Posterior vena cava (tissue), 2 donors: ENCODE measurements at places on chromosomes 16 and 17.

DNA sequence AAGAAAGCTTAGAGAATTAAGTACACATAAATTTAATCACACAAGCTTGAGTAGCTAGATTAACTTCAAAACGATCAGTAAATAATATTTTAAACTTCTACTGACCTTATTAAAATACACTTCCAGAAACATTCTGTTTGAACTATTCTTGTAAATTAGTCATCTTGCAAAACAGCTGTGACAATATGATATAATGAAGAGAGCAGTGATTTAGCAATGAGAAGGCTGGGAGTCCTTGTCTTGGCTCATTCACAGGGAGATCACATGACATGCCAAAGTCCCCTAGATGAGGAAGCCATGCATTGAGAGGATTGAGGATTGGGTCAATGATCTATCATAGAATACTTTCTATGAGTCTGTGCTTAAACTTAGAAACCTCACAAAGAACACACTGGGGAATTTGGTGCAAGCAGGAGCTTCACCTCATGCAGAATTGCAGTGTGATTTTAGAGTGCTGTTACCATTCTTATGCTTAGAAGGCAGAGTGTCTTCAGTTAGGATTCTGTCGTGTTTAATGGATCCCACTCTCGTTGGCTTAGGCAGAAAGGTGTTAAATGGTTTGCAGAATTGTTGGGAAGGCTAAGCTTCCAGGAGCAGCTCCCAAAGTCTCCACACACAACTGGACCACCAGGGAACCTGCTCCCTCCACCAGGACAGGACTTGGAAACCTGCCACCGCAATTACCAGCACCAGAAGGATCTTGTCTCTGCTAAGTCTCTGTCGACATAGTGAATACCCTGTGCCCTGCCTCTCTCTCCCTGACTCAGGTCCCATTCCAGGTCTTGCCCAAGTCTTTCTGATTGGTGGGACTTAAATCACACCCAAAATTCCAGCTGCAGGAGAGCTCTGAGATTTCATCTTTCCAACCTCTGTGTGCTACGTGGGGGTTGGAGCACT is 87.1 kb downstream of the USP22 start:
- DNase-seq: no peak

DNA sequence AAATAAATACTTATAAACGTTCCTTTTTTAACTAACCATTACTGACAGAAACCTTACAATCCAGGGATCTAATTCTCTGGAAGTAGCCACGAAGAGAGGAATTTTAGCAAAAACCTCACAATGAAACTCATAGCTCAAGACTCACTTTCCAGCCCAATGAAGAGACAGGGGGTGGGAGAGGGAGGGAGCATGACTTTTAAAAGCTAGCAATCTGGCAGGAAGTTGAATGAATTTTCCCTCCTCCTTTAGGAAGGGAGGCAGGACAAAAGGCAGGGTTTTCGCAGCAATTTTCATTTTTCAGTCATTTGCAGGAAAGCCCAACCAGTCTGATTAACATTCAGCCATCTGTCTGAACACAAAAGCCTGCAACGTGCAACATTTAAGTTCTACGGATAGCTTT is 381.5 kb upstream of the PSMD7 start:
- no peak for DNase-seq

- DNase-seq: no peak
Measured at GRCh38 chr17:42361781-42362186, 26.5 kb downstream of the STAT3 start.

GRCh38 chr17:80927791-80928216 is 63.8 kb upstream of the CHMP6 start:
- peak; percentile 76 for DNase-seq

GRCh38 chr16:83348991-83349390 is 458.8 kb upstream of the HSBP1 start:
- DNase-seq: no peak

DNA sequence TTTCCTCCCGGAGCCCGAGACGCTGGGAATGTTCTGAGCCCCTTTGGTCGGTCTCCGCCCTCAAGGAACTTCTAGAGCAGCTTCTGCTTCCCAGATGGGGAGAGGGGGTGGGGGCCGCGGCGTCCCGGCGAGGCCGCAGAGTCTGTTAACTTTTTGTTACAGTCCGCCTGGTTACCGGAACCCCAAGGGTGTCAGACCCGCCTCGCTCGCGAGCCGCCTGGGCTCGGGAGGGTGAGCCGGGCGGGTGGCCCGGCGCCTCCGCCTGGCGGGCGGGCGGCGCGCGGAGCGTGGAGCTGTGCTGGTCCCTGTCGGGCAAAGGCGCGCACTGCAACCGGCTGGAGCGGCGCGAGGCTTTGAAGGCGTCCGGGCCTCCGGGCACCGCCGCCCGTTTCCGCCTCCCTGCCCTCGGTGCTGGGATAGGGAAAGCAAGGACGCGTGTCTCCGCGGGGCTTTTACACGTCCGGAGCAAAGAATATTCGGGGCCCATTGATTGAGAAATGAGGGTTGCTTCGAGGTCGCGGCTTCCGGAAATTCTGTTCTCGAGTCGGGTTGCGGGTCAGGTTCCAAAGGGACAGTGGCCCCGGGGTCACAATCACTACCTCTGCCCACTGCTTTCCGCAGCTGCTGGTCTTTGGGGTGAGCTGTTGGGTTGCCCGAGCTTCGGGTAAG is 1.7 kb downstream of the HS3ST3B1 start:
- DNase-seq: peak; percentile 95

DNA sequence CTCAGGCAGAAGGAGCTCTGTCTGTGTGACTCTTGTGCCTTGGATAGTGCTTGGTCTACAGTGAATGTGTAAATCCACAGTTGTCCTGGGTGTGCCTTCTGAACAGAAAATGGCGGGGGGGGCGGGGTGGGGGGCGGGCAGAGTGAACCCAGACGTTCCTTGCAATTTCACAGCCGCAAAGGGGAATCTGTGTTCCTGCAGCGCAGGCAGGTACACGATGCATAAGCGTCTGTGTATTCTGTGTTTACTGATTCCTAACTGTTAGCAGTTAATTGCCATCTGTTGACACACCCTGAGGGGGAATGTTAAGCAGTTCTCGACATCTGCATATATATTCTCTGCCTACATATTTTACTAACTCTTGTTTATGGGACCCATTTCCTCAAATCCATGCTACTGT is 123.5 kb upstream of the ZFHX3 start:
- no peak for DNase-seq

- DNase-seq: no peak
Measured at GRCh38 chr17:3510090-3510489, 34.3 kb downstream of the ASPA start.

GRCh38 chr17:71792966-71793365 is 327.9 kb upstream of the SOX9 start:
- DNase-seq: no peak

GRCh38 chr17:64682261-64683181 is 20.4 kb upstream of the SMURF2 start:
- no peak for DNase-seq

DNA sequence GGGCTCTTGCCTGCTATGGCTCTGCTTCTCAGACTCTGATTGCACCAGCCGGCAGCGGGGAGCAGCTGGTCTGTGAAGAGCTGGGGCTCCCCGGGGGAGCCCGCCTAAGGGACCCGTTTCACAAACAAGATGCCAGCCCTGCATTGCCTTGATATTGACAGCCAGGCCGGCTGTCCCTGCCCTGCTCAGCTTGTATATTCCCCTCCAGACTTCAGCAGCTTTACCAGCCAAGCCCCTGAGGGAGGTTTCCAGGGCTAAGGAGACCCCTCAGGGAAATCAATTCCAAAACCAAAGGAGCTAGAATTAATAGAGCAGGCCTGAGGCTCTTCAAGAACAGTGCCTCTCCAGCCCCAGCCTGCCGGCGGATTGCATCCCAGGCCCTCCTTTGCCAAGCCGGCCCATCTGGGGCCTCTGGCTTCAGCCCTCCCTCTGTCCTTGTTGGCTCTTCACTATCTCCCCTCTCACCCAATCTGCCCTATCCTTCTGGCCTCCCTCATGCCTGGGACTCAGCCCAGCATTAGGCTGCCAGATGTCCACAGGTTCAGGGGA is 5.7 kb downstream of the CALB2 start:
- no peak for DNase-seq

GRCh38 chr17:55383771-55384642 is 37.6 kb downstream of the MMD start:
- DNase-seq: no peak

- DNase-seq: no peak
Measured at GRCh38 chr16:69618307-69618706, 52.5 kb downstream of the NFAT5 start.

- no peak for DNase-seq
Measured at GRCh38 chr17:28953444-28954118, 2.3 kb upstream of the PHF12 start.

DNA sequence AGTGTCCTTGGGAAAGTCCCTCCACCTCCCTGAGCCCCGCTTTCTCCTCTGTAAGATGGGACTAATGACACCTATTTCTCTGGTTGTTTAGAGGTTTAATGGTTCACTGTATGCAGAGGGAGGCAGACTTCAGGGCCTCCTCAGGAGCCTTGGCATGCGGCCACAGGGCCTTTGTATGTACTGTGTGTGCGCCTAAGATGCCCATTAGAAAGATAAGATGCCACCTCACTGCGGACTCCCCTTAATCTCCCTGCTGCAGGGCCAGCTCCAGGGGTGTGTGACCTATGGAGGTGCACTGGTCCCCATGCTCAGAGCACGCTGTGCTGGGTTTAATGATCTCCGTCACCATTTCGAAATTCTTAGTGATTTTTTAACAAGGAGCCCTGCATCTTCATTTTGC is 59.3 kb downstream of the TMEM235 start:
- no peak for DNase-seq

DNA sequence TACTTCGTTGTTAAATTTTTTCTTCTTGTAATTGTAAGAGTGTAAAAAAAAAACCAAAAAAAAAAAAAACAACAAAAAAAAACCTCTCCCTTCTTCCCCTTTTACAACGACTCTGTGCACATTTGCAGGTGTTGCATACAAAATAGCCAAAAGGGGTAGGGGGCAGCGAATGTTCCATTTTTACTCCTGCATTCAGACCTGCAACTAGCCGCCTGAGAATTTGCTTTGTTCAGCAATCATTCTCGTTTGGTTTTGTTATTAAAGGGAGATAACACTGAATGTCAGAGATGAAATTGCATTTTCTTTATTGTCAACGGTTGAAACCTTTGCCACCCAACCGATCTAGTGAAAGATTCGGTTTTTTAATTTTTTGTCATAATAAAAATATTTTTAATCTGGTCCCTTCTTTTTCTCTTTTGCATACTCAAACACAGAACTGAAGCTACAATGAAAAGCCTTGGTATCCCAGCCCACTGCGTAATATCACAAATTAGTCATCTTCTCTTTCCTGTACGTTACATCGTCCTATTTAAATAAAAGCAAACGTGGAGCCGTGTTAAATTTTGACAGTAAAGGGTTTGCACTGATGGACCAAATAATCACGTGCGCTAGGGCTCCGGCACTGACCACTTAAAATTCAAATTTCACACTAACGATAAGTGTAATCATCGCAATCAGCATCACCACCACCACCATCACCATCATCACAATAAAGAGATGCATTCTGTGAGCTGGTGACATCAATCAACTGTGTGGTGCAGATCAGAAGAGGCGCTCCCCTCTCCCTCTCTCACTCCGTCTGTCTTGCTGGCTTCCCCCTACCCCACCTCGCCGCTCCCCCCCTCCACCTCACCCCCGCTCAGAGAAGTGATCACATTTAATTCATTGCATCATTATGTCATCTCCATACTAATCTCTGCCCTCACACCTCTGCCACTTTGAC is 406.2 kb upstream of the PSMD7 start:
- DNase-seq: no peak

GRCh38 chr17:17573912-17574311 is 17.6 kb downstream of the PEMT start:
- no peak for DNase-seq

- DNase-seq: peak; percentile 69
Measured at GRCh38 chr16:88354229-88355092, 28.3 kb upstream of the ZNF469 start.

DNA sequence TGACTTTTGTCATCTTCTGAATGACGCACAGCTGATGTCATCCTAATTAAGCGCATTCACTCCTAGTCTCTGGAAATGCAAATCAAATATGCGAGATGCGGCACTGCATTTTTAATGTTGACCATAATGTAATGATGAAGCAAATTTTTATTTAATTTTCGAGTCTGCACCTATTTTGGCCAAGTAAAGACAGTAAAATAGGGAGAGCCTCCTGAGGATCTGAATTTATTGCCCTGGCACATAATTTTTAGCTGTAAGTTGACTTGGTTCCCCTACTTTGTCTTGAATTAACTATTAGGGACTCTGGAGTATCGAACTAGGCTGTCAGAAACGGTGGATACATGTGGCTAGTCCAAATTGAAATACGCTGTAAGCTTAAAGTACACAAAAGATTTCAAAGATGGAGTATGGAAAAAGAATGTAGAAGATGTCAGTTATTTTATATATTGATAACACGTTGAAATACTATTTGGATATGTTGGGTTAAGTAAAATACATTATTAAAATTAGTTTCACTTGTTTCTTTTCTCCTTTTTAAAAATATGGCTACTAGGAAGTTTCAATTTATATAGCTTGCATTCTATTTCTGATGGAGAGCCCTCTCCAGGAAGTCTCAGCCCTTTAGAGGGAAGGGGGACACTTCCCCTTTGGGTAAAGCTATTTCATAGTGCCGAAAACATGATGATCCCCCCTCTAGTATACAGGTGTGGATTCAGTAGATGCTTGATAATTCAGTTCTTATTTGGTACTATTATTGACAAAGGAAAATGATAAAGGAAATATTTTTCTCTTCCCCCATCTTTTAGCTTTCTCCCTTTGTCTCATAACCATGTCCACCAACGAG is 991 bp downstream of the KPNA2 start:
- no peak for DNase-seq

GRCh38 chr17:19364699-19365498 is 2.4 kb upstream of the B9D1 start:
- peak; percentile 67 for DNase-seq

DNA sequence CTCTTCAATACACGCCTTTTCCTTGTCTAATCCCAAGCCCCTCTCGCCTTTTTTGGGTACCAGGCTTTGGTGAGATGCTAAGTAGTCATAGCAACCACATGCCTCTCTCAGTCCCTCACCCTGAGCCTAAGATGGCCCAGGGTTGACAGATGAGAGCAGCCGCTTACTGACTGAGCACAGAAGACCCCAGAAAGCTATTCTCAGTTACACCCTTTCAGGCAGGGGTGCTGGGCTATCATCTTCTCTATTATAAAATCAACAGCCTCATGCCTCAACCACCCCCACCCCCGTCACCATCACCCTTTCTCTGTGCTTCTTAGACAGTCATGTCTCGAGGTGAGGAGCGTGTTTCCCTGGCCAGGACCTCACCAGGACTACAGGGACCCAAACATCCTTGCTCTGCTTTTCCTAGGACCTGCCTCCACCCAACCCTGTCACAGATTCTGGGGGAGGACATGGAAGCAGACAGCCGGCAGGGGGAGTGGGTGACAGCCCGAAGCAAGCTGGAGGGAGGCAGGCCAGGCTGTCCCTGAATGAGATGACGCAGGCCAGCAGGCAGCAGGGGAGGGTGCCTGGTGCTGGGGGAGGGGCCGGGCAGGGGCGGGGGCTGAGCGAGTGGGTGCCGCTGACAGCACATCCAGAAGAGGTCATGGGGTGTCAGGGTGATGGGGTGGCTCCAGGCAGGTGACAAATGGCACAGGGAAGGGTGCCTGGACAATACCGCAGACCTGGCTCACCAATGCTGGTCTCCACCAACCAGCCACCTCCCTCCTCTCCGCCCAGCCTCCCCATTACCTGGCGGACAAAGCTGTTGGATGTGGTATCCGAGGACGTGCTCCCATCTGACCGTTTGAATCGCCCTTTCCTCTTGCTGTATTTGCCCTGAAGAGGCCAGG is 3.1 kb downstream of the CACNB1 start:
- peak; percentile 91 for DNase-seq

GRCh38 chr17:31527606-31528005 is 136.1 kb downstream of the RAB11FIP4 start:
- peak; percentile 36 for DNase-seq
